ENCODE measurements at places on chromosomes 4 and X. TPM values are rescaled to one million over a fixed set of nuclear protein-coding genes. Genes with fewer than 3 reads are reported as not detected.

- DNase-seq = no peak
Measured at GRCh38 chr4:116099596-116099995, 985.8 kb downstream of the TRAM1L1 start.

FABP2 gene
- not detected for total RNA-seq

LINC00632 gene
- 159 TPM for total RNA-seq

DNA sequence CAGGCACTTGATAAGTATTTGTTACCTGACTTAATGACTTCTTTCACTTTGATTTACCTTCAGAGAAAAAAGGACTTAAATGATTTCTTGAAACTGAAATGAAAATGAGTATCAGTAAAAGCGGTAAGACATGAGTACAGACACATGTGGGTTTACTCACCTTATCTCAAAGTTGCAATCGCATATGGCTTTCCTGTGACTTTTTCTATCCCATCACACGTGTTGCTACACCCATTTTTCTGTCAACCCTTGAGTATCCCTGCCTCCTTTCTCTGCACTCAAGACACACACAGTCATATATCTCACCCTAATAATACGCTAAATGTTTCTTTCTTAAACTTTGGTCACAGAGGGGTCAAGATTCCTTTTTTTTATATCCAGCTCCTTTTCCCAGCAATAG lies 11.0 kb upstream of the ARHGEF38 start:
- DNase-seq = no peak

PAK3 gene
- 2.1 TPM for total RNA-seq

- DNase-seq = no peak
Measured at GRCh38 chr4:101328063-101328602, 19.2 kb downstream of the PPP3CA start.

DNA sequence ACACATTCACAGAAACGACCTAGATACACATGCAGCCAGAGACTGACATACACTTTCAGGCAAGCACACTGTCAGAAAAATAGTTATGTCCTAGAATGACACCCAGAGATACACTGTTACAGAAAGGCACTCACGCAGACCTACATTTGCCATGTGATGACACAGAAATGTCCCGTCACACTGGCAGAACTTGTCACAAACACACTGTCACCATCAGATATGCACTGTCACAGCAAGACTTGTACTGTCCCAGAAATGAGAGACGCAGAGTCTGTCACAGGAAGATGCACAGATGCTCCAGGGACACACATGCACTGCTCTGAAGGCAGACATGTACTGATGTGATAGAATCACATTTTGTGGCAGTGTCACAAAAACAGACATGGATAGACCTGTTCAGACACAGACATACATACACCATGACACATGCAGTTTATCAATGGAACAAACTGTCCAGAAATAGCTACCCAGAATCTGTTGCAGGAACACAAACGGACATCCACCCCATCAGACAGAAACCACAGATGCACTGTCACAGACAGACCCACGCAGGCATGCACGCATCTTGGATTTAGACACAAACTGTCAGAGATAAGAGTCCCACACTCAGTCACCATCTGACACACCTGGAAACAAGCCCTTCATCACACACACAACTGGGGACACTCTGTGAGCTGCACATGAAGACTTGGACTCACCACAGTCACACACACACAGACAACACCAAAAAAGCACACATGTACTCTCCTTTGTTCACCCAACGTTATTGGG lies 1.3 kb upstream of the PIM2 start:
- no peak for DNase-seq

DNA sequence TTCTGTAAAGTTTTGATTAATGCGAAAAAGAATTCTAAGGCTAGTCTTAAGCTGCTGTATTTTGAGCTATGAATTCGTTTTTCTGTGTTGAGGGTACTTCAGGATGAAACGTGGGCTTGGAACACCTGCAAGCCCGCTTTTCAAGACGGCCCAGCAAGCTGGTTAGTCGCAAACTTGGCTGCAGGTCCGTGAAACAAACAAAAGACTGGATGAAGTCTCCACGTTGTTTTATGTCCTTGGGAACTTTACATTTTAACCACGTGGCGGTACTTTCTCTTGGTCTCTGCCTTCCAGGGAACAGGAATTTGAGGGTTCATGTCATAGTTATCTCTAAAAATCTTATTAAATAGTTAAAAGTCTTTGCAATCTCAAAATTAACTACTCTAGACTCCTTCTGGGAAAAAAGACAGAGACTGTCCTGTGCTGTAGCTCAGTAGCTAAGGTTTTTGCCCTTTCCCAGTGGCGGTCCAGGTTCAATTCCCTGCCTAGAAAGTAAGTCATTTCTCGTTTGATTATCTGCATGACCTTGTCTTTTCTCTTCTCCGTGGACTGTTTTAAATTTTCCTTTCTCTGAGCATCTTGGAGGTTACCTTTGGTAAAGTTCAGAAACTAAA lies 21.0 kb downstream of the TENM3 start:
- no peak for DNase-seq

N4BP2 gene
- 6.9 TPM for total RNA-seq

GRCh38 chr4:128358231-128358912 lies 70.8 kb upstream of the PGRMC2 start:
- DNase-seq = no peak

- DNase-seq = no peak
Measured at GRCh38 chr4:63105839-63106238, 1303.4 kb downstream of the TECRL start.

GPR119 gene
- total RNA-seq = not detected

ANKRD50 gene
- total RNA-seq = 40.7 TPM

DNA sequence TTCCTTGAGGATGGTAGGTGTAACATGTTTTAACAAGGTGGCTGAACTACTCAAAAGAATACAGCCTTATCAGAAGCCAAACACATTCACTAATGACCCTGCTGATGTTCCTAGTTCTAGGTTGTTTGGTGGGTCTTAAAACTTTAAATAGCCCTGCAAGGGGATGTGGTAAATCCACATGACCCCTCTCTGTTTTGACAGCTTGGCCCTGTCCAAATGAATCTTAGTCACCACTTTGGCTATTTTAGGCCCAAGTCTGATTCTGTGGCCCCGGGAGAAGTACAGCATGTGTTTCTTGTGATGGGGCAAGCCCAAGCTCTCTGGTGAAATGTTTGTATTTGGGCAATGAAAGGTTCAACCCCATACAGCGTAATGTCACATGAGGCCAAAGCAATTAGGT lies 54.5 kb upstream of the GPR34 start:
- DNase-seq = no peak

AMBN gene
- not detected for total RNA-seq

RNF175 gene
- total RNA-seq = 0.23 TPM

- DNase-seq = no peak
Measured at GRCh38 chrX:123217077-123217476, 33.0 kb downstream of the GRIA3 start.

AR gene
- total RNA-seq = 4.3 TPM

SHROOM2 gene
- total RNA-seq = 5.6 TPM

GRCh38 chrX:19462879-19463278 lies 52.4 kb downstream of the MAP3K15 start:
- no peak for DNase-seq

GRCh38 chr4:56460085-56460484 lies 7.3 kb upstream of the SRP72 start:
- no peak for DNase-seq

- DNase-seq = no peak
Measured at GRCh38 chr4:184666670-184667069, 17.1 kb downstream of the PRIMPOL start.

GRCh38 chrX:119762718-119763117 lies 4.3 kb downstream of the SOWAHD start:
- DNase-seq = no peak

KLHL5 gene
- total RNA-seq = 31.2 TPM

DNA sequence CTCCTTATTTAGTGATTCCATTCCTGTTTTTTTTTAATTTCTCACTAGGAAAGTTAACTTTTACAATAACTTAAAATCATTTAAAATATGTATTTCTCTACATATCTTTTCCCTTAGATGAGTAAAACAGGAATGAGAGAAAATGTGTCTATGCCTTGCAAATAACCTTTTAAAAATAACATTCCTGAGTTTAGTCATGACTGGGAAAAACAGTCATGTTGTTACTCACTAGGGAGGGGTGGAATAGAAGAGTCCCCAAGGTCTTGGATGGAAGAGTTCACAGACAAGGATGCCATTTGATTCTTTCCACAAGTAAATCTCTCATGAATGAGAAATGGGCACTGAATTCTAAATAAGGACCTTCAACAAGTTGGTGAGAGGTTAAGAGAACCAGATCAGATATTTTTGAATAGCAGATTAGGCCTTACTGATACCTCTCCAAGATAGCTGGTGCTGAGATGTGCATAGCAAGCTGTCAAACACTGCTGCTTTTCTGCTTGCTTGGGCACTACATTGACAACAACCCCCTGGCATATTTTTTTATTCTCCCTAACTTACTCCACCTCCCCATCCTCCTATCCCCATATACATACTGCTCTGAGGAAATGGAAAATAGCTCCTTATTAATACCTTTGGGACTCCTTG lies 25.1 kb downstream of the UGDH start:
- no peak for DNase-seq

CCDC110 gene
- 1.3 TPM for total RNA-seq

GRCh38 chr4:145436796-145437195 lies 44.9 kb upstream of the SMAD1 start:
- peak; percentile 13 for DNase-seq

DNA sequence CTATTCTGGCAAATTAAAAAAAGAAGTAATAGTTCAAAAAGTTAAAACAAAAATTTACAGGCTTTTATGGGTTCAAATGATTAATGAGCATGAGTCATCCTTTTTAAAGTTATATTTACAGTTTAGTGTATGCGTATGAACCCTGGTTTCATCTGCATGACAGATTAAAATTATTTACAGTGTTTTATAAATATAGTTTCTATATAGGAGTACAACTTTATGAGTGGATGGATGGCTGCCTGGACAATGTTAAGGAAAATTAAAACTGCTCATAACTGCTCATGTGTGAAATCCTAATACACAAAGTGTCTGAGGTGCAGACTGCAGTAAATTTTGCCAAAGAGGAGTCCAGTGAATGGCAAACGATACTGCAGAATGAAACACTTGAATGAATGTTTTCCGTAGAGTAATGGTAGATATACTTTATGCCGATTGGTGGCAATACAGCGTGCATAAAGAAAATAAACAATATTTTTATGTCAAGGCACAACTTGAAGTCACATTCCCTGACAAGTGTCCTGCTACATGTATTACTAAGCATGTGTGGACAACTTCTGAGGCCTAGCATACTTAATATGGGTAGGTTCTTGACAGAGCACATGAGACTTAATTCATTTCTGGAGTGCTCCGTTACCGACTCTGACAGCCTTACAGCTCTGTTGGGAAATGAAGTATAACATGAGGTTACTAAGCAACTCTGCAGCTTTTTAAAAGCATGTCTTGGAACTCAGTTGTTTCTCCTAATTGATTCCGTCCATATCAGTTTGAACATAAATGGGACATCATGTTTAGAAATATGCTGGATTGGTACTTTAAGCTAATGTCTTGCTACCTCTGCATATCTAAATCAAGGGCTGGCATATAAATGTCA lies 985.6 kb upstream of the PCDH7 start:
- DNase-seq = no peak

BGN gene
- 492 TPM for total RNA-seq

DNA sequence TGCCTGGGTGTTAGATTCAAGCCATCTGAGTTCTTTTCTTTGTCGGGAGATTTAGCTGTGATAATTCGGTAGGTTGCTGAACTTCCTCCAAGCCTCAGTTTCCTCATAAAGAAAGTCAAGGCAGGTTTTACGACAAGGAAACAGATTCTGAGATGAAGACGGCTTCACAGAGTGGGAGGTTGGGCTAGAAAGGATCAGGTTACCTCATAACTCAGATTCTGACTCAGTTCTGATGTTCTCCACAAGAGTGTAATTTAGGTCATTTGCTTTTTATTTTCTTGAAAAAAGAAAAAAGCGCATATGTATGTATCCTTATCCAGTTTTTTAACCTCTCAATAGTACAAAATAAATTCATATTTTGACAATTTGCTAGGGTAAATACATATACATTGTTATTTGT lies 47.2 kb upstream of the ELOVL6 start:
- DNase-seq = no peak

DNA sequence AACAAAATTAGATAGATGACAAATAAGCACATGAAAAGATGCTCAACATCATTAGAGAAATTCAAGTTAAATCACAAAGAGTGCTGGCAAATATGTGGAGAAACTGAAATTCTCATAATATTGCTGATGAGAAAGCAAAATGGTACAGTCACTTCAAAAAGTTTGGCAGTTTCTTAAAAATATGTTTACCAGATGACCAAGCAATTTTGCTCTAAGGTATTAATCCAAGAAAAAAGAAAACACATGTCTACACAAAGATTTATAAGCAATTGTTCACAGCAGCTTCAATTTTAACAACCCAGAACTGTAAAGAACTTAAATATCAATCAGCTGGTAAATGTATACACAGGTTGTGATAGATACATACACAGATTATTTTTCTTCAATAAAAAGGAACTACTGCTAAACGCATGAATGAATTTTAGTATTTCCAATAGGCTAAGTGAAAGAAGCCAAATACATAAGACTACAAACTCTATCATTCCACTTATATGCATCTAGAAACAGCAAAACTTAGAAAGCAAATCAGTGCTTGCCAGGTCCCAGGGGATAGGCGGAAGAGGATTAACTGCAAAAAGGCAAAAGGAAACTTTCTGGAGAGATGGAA lies 11.7 kb downstream of the OTUD4 start:
- no peak for DNase-seq

DNA sequence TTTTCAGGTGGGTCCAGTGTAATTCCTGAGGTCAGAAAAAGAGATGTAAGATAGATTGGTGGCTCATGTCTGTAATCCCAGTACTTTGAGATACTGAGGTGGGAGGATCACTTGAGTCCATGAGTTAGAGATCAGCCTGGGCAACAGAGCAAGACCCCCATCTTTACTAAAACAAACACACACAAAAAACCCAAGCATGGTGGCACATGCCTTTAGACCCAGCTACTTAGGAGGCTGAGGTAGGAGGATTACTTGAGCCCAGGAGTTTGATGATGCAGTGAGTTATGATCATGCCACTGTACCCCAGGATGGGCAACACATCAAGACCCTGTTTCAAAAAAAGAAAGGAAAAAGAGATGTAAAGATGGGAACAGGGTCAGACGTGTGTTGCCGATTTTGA lies 857.4 kb upstream of the NDST4 start:
- DNase-seq = no peak
